ENCODE measurements at places on chromosomes 5 and 9.
A peak's percentile ranks its signal among the peaks of the same experiment; 100 is the strongest.

DNA sequence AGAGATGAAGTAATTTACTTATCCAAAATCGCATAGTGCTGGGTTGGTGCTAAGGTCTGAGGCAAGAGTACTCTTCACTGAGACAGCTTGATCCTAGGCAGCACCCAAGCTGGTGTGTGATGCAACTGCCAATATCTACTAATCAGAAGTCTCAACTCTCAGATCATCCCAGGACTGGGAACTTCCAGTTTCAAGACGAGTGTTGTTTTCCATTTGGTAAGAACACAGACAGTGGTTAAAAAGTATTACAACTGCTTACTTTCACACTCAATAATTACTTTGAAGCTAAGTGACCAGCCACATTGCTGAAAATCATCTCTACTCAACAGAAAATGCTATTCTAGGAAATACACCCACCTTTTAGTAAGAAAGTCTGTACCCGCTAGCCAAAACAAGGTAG lies 45.3 kb downstream of the FBXW11 start:
- DNase-seq, result no peak

- no peak for DNase-seq
These were observed 90.8 kb downstream of the NDFIP1 start for GRCh38 chr5:142199388-142199787.

GRCh38 chr5:17431272-17432050 lies 66.6 kb upstream of the TAF11L2 start:
- DNase-seq, result no peak

- DNase-seq, result no peak
These were observed 189.5 kb downstream of the SEC61B start for GRCh38 chr9:99411479-99412115.

DNA sequence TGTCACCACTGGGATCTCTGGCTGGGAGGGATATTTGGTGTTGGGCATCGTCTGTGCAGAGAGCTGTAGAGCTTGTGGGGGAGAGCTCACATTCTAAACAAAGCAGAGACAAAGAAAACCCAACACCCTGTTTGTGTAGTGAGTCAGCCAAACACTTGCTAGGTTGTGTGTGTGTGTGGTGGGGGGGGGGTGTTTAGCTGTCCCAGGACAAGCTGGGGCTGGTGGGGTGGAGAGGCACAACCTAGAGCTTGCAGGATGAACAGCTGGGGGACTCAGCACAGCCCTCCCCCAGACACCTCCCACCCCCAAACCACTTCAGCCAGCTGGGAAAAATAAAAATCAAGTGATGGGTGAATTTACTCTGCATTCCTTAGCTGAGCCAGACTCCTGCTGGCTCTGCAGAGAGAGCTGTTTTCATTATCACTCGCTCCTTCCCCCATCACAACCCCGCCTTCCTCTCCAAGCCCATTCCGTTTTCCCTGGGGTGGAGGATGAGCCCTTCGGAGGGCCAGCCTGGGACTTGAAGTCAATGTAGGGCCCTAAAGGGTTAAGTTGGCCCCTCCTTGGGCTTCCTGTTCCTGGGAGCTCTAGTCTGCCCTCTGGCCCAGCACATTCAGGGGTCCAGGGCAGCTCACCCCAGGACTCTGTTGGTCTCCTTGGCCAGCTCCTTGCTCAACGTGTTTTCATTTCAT lies 2.6 kb downstream of the OLFML2A start:
- no peak for DNase-seq

- no peak for DNase-seq
These were observed 71.1 kb downstream of the EHMT1 start for GRCh38 chr9:137689745-137690529.

DNA sequence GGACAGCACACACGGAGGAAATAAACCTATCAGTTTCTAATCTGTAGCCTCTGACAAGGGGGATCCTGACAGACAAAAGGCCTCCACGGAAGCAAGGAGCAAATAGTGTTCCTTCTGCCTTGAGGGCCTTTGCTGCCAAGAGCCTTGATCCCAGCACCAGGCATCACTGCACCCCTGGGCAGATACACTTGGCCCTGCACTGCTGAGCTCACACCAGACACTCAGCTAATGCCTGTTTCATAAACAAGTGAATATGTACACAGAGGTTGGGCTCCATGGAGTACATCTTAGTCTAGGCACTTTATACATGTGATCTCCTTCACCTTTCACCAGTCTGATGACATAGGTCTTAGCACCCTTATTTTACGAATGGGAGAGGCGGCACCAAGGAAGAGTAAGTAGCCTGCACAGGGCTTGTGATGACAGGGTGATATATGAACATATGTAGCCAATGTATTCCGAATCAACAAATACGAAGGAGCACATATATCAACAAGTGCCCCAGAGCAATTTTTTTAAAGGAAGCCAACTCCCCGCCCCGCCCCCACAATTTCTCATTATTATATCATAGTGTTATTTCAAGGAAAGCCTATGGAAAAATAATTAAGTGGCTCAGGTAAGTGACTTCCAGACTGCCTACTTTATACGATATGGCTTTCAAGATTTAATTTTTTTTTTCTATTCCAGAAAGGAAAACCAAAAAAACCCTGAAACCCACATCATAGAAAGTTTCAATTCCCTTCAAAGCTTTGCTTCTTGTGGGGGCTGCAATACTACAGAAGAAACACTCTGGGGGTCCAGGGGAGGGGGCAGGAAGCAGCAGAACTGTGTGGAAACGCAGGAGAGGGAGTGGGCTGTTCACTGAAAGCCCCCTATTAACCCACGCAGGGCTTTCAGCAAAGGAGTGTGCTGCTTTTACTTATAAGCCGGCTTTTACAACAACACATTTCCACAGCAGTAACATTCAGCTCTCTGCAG lies 32.0 kb downstream of the CDC14B start:
- DNase-seq, result no peak

GRCh38 chr5:59198365-59198764 lies 615.5 kb downstream of the RAB3C start:
- DNase-seq, result no peak

- no peak for DNase-seq
These were observed 290.5 kb downstream of the DOCK8 start for GRCh38 chr9:504921-505740.

DNA sequence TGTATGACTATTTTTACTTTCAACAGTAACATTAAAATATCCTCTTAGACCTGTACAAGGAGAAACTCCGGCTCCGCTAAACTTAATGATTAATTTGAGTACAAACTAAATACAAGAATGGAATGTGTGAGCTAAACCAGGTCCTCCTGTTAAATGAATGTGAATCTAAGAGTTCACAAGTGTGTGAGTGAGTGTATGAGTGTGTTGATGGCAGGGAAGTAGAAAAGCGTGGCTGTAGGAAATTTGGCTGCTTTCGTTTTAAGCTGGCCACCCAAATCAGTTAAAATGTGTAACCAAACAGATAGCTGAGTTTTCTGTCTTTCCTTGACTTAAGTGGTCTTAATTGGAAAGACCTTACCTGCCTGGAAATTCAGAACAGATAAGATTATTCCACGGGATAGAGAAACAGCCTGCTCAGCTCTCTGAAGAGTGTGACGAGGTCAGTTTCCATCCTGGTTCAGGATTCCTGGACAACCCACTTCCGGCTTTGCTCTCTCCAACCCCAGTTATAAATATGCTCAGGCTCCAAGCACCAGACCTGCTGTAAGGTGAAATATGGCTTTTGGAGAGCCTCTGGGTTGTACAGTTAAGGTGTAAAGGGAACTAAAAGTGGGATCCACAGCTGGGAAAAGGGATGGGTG lies 908.6 kb upstream of the EDIL3 start:
- no peak for DNase-seq

GRCh38 chr5:146425023-146425422 lies 22.1 kb upstream of the TCERG1 start:
- no peak for DNase-seq

DNA sequence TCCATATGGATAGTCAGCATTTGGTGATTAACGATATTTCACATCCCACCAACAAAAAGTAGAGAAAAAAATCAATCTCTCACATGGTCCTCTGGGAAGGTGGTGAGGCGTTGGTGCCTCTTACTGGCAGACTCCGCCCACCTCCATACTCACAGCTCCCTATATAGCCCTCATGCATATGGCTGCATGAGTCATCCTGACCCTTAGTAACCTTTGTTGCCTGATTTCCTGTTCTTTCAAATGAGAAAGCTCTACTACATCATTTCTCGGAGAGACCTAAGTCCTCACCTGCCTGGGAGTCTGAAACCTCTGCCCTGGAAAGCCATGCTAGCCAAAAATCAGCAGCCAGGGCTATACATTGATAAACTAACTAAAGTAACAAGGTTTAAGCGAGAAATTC lies 33.3 kb upstream of the ABCA1 start:
- no peak for DNase-seq

GRCh38 chr9:7977586-7977985 lies 178.0 kb upstream of the DMAC1 start:
- DNase-seq, result no peak

DNA sequence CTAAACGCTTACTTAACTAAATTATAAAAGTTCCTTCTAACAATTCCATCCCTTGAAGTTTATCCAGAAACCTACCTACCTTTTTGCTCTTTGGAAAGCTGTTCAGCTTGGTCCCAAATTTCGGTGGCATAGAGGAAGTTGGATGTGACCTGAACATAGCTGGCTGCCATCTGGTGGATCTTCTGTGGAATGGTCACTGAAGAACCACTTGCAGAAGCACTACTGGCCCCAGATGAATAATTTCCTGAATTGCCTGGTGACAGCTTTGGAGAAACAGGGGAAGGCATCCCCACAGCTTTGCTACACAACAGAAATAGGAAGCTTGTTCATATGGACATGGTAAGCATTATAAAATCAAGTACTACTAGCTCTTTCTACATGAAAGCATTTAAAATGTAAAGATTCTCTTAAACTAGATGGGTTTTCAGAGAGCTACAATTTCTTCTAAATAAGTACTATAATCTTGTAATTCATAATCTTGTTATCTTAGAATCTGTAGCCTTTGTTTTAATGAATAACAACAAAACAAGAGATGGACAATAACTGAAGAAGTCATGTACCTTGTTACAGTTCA lies 9.9 kb downstream of the LEAP2 start:
- peak; percentile 9 for DNase-seq

GRCh38 chr9:134272302-134273023 lies 53.8 kb upstream of the RXRA start:
- DNase-seq, result no peak

DNA sequence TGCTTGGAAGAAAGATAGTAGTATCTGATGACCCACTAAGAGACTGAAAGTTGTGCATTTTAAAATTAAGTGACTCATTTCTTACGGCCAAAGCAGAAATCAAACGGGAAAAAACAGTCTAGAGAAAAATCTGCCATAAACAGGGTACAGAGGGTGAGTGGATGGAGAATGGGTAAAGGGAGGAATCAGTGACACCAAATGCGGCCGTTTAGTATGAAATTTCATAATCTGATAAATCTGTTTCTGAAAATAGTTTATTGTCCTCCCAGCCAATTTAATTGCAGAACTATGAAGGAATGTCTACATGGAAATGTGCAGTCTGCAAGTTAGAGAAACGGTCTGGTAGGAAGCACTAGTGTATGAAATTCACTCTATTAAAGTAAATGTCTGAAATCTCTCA lies 39.5 kb downstream of the ADAMTS12 start:
- no peak for DNase-seq

- no peak for DNase-seq
These were observed 2.4 kb downstream of the SOWAHA start for GRCh38 chr5:132815454-132815853.

DNA sequence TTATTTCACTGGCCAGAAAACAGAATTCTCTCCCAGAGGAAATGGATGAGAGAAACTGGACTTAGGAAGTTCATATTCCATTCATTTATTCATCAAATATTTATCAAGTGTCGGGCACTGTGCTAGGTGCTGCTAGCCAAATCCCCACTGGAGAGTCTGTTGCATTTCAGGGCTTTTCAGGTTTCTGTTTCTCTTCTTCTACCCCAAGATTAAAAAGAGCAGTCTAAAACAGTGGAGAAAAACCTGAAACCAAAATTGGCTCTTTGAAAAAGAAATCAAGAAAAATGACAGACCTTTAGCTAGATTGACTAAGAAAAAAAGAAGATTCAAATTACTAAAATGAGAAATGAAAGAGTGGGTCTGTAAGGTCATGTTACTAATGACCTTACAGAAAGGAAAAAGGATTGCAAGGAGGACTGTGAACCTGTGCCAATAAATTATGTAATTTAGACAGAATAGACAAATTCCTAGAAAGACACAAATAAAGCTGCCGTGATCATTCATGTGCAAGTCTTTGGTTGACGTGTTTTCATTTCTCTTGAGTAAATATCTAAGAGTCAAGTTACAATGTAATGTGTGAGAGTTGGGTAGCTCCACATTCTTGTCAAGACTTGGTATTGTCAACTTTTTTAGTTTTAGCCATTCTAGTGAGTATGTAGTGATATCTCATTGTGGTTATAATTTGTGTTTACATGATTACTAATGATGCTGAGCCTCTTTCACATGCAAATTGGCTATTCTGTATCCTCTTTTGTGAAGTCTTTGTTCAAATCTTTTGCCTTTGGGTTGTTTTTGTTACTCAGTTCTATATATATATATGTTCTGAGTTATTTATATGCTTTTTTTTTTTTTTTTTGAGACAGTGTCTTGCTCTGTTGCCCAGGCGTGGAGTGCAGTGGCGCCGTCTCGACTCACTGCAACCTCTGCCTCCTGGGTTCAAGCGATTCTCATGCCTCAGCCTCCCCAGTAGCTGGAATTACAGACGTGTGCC lies 23.7 kb downstream of the SNX30 start:
- DNase-seq, result no peak

- no peak for DNase-seq
These were observed 850.2 kb upstream of the NUDT12 start for GRCh38 chr5:104412649-104413240.

GRCh38 chr5:158308429-158309025 lies 449.6 kb upstream of the CLINT1 start:
- DNase-seq, result no peak

- DNase-seq, result no peak
These were observed at the start of gene LCN15 for GRCh38 chr9:136764301-136764891. Gene LCN15, minus strand, starts transcription at chr9:136764518. Its CDS starts 30 bp downstream, at chr9:136764488.

DNA sequence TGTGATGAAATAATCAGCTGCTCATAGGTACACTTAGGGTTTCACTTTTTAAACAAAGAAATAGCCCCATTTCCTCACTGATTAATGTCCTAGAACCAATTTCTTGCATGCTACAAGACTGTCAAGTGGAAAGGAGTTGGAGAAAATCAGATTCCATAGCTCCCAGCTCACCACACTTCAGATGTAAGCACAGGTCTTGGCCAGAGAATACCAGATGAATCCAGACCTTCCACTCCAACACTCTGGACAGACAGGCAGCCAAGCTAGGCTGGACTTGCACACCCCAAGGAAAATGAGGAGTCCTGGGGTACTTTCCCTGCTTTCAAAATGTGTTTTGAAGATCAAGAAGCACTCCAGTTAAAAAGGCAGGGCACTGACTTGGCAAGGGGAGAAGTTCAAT lies 68.5 kb downstream of the KLHL3 start:
- no peak for DNase-seq

DNA sequence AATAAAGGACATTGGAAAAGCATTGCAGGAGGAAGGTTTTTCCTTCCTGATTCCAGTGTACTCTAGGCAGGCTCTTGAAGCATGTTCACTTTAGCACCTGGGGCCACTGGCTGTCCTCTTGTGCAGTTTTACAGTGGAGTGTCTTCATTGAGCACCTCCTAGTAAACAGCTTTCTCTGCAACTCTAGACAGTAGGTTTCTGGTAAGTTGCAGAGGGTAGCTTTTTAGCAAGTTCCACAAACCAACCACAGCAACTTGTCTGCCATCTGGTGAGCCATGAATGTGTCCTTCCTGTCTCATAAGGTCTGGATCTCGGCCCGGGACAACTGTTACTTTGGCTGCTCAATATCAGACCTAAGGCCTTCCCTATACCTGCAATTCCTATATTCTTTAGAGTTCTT lies 488.0 kb downstream of the MAN2A1 start:
- no peak for DNase-seq
